GM04503 (cell line): ENCODE measurements at places on chromosomes 6 and 20.

GRCh38 chr6:44721954-44722578 is 334.6 kb downstream of the CDC5L start:
- no peak for DNase-seq

GRCh38 chr6:26311012-26311384 is 54.0 kb upstream of the BTN3A2 start:
- no peak for DNase-seq

GRCh38 chr6:156269751-156270369 is 507.3 kb upstream of the ARID1B start:
- DNase-seq, result no peak

DNA sequence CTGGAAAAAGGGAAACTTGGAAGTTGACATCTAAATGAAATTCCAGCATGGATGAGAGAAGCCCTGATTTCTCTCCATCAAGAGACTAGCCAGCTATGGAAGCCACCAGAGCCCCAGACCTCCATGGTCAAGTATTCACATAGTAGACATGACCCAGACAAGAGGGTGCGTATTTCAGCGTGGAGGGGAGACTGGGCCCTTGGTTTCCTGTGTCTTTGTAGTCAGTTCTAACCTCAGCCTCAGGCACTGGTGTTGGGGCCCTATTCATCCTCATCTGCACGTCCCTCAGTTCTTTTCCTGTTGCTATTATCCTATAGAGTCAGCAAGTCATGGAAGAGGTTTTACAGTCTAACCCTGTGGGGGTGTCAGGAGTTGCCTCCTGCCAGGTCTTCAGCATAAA is 12.5 kb downstream of the GNL1 start:
- no peak for DNase-seq

DNA sequence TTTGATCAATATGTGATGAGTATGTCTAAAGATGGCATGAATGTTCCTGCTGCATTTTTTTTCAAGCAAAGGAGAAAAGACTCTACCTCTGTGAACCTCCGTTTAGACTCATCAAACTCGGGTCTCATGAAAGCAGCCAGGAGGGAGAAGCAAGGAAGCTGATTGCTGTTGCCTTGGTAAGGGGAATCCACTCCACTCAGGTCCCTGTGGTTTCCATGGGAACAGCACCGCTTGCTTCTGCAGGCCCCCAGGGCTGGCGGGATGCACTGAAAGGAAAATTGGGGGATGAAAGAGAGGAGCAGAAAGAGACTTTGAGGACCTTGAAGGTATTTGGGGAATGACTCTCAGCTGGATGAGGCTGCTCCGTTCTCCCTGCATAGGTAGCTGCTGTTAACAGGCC is 249.6 kb upstream of the RIN2 start:
- no peak for DNase-seq

- DNase-seq, result no peak
These were observed 332.3 kb downstream of the PTPRT start for GRCh38 chr20:42857446-42857845.

GRCh38 chr6:4185846-4186245 is 50.5 kb upstream of the ECI2 start:
- no peak for DNase-seq

- no peak for DNase-seq
These were observed 255.0 kb downstream of the DLL1 start for GRCh38 chr6:170035901-170036304.

DNA sequence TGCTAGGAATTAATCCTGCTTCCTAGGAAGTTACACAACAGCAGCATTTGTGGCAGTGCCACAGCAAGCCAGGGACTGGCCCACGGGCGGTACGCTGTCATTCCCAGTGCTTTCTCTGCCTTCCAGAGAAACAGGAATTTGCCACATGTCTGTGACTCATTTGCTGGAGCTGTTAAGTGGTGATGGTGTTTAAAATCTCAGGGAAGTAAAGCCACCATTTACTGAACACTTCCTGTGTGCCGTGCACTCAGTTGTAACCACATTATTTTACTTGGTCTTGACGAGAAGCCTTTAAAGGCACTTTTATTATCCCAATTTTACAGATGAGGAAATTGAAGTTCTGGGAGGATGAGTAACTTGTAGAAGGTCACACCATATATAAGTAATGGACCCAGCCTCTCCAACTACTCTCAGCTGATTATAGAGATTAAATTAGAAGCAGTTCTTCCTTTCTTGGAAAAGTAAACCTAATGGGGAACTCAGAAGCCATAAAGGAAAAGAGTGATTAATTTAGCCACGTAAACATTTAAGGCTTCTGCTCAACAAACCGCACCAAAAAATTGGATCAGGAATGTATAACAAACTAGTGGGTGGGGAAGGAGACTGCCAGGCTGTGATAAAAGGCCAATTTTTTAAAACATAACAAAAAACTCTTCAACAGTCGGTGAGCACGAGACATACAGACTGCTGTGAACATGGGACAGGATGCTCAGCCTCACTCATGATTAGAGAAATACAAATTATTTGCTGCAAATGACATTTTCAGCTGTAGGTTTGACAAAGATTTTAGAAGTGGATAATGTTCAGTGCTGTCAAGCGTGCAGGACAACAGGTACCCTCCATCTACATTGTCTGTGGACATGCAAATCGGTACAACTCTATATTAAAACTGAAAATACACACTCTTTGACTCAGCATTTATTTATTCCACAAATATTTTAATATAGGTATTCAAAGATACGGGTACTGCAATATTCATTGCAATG is 311.2 kb downstream of the NRN1 start:
- DNase-seq, result peak; percentile 91

DNA sequence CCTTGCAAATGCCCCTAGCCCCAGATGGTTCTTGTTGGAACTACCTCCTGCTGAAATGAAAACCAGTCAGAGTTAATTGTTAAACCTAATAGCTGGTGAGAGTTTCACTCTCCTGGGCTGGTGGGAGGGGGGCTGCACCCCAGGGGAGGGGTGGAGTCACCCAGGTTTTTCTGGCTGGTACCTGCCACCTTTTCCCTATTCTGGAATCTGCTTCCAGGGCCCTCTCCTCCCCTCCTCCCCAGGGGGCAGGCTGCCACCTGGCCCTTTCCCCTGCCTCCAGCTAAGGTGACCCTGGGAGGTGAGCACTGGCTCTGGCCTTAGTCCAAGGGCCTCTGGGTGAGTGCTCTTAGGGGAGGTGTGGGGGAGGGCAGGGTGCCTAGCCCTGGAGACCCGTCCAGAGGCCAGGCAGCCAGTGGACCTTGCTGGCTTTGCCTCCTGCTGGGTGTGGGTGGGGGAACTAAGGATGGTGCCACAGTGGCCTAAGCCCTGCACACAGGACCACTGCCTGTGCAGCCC is 48.8 kb upstream of the EPB41L1 start:
- DNase-seq, result no peak

DNA sequence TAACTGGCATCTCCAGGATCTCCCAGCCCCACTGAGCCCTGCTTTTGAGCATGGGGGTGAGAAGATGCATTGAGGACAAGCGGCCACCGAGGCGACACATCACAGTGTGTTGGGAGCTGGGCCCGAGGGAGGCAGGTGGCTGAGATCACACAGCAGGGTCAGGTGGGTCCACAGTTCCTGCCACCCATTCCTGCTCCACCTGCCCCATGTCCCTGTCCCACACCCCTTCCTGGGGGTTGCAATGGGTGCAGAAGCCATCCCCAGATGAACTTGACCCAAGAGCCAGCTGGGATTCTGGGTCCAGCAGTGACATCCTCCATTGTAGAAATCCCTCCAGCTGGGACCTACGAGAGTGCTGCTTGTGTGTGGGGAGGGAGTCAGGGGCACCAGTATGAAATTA is 1.0 kb downstream of the TGM2 start:
- no peak for DNase-seq

DNA sequence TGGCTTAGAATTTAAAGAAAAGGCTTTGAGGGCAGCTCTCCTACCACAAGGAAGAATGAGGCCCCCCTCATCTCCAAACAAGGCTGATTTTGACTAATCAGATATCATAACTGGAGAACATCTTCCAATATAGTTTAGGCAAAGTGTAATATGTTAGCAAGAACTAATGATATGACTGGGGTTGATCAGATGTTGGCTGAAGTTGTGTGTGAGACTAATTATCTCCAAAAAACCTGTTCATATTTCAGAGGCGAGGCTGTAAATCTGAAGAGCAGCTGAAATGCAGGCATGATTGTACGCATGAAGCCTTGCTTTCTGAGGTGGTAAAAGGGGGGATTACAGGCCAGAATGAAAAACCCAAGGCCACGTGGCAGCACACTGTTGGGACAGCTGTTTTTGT is 16.0 kb upstream of the ZNF831 start:
- no peak for DNase-seq

DNA sequence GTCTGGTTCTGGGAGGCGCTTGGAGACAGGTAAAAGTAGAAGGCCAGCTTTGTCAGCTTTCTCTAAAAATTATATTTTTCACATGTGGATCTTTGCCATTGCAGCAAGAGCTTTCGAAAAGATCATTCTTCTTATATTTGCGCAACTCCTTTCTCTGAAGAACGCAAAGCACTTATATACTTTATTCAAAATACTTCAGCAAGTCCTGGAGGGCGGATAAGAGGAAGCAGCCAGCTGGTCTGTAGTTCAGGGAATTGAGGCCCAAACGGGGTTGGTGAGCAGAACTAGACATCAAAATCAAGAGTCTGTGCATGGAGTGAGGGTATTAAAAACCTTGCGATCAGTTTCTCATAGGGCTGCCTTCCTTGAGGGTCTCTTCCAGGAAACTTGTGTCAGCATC is 182.3 kb downstream of the DTNBP1 start:
- no peak for DNase-seq

GRCh38 chr20:56628873-56629463 is at the start of gene TFAP2C:
Gene TFAP2C (plus strand): TSS chr20:56629306. CDS start chr20:56629545, 239 bp downstream.
- no peak for DNase-seq

DNA sequence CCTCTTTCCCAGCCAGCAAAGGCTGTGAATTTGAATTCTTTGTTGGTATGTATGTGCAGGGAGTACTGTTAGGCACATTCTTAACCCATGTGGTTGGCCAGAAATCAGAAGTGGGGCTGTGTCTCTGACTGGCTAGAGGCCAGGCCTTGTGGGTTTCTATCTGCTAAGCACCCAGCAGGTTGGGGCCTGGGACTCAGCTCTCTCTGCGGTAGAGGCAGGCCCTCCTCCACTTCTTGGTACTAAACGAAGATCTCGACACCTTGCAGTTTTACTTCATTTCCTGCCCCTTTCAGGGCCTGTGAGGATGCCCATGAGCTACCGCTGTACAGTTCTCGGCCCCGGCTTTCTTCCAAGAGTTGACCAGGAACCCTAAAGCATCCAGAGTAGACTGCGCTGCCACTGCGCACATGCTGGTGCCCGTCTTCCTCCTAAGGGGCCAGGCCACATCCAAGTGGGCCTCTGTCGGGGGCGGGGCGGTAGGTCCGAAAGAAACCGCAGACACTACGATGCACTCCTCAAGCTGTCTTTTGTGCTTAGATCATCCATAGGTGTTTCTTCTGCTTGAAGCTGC is 51.1 kb downstream of the TCP11 start:
- peak; percentile 44 for DNase-seq

GRCh38 chr6:80098392-80098791 is 8.1 kb upstream of the BCKDHB start:
- DNase-seq, result no peak

- DNase-seq, result no peak
These were observed 22.2 kb downstream of the RREB1 start for GRCh38 chr6:7129784-7130569.

DNA sequence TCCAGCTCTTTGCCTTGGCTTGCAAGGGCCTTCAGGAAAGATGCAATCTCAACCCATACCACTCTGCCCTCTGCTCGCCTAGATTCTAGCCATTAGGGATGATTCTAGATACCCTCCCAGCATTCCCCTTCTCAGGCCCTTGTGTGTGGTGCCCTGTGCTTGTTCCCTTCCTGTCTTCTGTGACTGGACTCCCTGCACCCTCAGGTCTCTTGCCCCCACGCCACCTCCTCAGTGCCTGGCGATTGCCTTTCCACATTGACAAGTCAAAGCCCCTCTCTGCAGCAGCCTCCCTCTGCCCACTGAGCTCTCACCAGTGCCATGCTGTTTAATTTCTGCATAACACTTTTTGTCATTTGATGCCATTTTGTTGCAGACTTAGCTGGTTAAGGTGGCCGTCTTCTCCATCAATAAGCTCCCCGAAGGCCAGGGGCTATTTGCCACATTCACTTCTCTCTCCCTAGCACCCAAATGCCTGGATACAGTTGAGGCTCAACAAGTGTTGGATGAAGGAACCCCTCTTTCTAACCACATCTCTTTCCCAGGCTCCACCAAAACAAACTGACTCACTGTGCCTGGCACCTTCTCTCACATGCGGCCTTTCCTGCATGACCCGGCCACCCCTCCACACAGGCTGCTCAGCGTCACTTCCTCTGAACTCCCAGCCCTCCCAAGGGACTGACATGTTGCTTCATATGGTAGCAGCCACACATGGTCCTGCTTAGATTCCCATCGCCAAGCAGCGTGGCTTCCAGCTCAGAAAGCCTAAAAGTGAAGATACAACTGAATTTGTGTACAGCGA is 4.6 kb upstream of the TXNDC5 start:
- DNase-seq, result peak; percentile 90

DNA sequence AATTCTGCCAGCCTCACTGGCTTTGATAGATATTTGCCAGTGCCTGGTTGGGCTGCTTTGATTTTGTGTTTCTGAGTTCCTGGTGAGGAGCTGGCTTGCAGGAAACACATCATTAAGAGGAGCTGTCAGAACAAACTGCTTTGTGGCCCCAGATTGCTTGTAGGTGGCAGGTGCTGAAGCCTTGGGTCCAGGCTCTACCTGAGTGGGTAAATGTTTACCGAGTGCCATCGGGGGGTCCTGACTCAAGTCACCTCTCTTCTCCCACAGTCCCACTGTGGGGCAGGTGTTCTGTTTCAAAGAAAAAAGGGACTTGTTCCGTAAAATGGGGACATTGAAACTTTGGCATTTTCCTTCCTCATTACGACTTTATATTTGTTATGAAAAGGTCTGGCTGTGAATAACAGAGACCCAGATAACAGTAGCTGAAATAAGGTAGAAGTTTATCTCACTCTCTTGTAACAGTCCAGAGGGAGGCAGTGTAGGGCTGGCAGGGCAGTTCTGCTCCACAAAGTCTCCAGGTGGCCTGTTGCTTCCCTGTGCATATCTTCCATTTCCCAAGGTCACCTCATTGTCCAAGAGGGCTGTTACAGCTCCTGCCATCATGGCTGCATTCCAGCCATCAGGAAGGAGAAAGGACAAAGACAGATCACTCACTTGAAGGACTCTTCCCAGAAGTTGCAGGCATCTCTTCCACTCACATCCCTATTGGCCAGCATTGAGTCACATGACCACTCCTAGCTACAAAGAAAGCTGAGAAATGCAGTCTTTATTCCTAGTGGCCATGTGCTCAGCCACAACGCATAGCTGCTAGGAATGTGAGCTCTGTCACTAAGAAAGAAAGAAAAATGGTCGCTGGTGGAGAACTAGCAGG is 149.9 kb upstream of the KCNG1 start:
- no peak for DNase-seq

DNA sequence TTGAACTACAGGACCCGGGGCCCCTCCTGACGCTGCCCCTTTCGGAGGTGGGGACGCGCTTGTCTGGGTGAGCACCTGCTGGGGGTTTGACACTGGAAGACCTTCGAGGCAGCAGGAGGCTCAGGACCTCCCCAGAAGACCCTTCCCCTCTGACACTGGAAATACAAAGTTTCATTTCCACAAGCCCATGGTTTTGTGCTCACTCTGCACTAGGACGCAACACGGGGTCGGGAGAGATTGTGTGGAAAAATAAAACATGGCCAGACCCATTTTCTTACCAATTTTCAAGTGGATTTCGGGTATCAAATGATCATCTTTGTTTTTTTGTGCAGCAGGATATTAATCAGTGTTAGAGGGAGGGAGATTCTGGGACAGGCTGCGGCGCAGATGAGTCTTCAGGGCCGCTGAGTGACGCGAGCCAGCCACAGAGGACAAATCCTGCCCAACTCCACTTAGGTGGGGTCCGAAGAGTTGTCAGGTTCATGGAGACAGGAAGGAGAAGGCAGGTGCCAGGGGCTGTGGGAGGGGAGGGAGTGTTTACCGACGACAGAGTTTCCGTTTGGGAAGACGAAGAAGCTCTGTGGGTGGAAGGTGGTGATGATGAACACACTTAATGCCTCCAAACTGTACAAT is 160.0 kb upstream of the AFDN start:
- DNase-seq, result no peak
